ENCODE measurements at places on chromosomes 16 and 17. TPM values are rescaled to one million over a fixed set of nuclear protein-coding genes. Genes with fewer than 3 reads are reported as not detected.

Gene TBC1D3H
- polyA plus RNA-seq = not detected

Gene SOX15
- 0.29 TPM for polyA plus RNA-seq

DNA sequence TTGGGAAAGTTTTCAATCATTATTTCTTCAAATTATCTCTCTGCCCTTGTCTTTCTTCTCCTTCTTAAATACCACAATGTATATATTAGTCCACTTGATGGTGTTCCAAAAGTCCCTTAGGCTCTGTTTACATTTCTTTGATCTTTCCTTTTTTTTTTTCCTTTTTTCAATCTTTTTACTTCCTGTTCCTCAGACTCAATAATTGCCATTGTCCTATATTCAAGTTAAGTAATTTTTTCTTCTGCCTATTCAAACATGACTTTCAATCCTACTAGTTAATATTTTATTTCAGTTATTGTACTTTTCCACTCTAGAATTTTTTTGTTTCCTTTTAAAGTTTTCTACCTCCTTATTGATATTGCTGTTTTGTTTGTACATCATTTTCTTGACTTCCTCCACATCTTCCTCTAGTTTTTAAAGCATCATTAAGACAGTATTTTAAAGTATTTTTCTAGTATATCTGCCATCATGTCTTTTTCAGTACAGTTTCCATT lies 15.8 kb upstream of the UQCRC2 start:
- no peak for DNase-seq

Gene HBA2
- not detected for polyA plus RNA-seq

DNA sequence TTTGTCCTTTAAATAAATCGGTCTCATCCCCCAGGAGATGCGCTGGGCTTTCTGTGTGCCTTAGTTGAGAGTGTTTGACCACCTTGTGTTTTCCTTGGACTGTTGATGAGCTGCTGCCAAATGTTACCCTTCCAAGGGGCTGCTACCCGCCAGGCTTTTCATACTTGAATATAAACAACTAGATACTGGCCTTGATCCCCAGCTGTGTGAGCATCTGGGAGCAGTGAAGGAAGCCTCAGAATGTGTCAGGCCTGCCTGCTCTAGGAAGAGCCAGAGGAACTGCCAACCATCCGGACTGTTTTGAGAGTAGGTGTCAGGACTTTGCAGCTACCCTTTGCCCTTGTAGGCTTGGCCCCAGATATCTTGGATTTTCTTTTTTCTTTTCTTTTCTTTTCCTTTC lies 57.8 kb downstream of the LDHD start:
- no peak for DNase-seq

Gene ZNF23
- 14.8 TPM for polyA plus RNA-seq

Gene SHISA6
- polyA plus RNA-seq = not detected

DNA sequence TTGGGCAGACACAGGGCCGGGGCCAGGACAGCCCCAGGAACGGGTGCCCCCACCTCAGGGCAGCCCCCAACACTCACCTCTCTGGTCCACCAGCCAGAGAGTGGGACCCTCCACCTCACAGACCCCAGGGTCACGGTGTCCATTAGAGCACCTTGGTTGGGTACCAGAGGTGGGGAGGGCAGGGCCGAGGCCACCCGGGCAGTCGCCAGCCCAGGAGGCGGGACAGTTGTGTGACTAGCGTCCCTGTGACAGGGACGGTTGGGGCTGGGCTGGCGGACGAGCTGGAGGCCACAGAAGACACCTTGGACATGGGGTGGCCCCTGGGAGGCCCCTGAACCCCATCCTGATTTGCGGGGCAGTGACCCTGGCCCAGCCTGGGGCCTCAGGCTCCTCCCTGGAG lies 11.7 kb upstream of the C1QTNF8 start:
- no peak for DNase-seq

Gene OTOP3
- not detected for polyA plus RNA-seq

Data from AG04450 (cell line).